Omental fat pad (tissue), 4 donors: ENCODE measurements at places on chromosomes 5 and 9. TPM values are rescaled to one million over a fixed set of nuclear protein-coding genes. Genes with fewer than 3 reads are reported as not detected.

The COL15A1 gene
- total RNA-seq, result 20.7 TPM

The TTC16 gene
- 0.28 TPM for total RNA-seq

The CD274 gene
- 5.1 TPM for total RNA-seq

The CCDC171 gene
- total RNA-seq, result 1.1 TPM

The CTNND2 gene
- total RNA-seq, result 0.36 TPM

The INSL4 gene
- not detected for total RNA-seq

The IFNA8 gene
- not detected for total RNA-seq

The GRPEL2 gene
- total RNA-seq, result 10.9 TPM

- DNase-seq, result peak; percentile 74
These were observed at the start of gene ELAVL2 for GRCh38 chr9:23826120-23826629. ELAVL2 (minus strand) TSS chr9:23826240; CDS start chr9:23762234, 64,006 bp downstream.

- no peak for DNase-seq
These were observed 49.8 kb upstream of the PALM2AKAP2 start for GRCh38 chr9:109730228-109730627.

DNA sequence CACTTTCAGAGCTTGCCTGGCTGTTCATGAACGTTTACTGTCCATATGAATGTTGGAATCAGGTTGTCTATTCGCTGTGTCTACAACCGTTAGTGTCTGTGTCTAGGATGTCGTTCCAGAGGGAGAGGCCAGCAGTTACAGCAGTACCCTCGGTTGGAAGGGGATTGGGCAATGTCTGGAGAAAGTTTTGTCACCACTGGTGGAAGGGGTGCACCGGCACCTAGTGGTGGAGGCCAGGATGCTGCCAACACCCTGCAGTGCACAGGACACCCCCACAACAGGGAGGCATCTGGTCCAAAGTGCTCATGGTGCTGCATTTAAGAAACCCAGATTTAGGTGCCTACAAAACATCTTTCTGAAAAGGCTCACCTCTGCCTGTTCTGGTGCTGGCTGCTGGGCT lies 220.7 kb downstream of the FANCC start:
- no peak for DNase-seq

GRCh38 chr5:137888466-137888862 lies 793 bp upstream of the PKD2L2 start:
- no peak for DNase-seq

GRCh38 chr9:93587284-93587650 lies 10.9 kb downstream of the PHF2 start:
- DNase-seq, result no peak

- no peak for DNase-seq
These were observed 62.4 kb downstream of the PJA2 start for GRCh38 chr5:109347252-109347888.

DNA sequence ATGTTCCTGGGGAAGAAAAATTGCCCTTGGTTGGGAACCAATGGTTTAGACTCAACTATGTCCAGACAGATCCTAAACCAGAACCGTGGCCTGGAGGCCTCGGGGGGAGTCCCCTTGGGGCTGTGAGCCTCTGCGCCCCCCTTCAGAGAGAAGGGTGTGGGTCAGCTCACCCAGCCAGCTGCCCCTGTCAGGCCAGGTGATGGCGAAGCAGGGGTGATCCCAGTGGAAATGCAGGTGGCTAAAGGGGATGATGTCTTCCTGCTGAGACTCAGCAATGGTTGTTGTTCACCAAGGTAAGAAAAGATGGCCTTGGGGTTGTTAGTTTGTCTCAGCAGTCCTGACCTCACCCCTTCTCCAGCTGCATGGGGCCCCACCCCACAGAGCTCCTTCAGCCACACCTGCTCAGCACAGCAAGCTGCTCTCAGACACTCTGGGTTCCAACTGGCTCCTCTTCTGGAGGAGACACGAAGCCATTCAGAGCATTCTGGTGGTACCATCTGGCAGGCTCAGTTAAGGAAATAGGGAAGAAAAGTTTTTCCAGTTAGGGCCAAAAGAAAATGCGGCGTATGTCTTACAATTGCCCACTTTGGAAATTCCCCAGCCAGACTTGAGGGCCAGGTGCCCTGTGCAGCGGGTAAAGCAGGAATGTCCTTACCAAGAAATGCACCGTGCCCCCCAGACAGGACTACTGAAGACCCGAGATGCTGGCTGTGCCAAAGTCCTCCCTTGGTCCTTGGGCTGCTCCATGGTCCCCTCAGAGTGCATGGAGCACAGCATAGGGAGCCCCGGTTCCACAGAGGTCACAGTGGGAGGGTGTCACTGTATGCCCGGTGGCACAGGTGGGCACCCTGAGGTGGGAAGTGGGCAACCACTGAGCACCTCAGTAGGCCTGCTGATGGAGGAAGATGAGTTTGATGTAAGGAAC lies 90.2 kb downstream of the NSUN2 start:
- no peak for DNase-seq

DNA sequence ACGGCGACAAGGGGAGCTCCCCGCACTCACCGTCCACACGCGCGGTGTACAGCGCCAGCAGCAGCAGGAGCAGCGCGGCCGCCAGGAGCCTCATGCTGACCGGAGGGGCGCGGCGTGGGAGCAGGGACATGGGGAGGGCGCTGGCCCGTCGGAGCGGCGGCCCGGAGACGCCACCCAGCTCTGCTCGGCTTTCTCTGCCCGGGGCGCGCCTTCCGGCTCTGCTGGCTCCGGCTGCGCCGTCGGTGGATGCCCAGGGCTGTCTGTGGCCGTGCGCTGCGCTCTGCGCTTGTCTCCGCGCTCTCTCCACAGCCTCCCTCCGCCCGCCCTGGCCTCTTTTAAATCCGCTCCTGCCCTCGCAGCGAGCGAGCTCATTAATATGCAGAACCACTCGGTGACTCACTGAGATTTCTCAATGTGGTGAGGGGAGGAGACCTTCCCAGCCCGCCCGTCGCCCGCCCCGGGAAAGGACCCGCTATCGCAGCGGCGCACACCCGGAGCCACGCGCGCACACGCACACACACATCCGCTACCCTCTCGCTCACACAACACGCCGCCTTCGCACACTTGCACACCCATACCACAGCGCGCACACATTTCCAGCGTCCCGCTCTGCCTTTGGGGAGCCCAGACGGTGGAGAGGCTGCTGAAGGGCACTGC lies at the start of gene CXCL14:
Gene CXCL14 (minus strand): TSS at position 307 of the 657 bp plus-strand sequence. CDS start 213 bp downstream, at position 94.
- no peak for DNase-seq

DNA sequence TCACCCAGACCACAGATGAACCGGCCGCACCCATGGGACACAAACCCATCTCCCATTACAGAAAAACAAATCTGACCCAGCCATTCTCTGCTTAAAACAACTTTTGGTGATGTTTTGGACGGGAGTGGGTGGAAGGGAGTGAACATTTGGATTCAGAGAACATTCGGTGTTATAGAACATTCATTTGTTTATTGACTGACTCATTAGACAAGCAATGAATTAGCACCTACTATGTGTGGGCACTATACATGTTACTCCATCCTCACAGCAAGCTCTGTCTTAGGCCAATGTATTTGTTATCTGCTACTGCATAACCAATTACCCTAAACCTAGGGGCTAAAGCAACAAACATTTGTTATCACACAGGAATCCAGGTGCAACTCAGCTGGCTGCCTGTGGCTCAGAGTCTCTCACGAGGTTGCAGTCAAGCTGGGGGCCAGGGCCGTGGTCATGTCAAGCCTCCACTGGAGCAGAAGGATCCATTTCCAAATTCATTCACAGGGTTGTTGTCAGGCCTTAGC lies 5.1 kb upstream of the ERGIC1 start:
- DNase-seq, result no peak

GRCh38 chr9:93620881-93621820 lies 44.8 kb downstream of the PHF2 start:
- DNase-seq, result no peak

DNA sequence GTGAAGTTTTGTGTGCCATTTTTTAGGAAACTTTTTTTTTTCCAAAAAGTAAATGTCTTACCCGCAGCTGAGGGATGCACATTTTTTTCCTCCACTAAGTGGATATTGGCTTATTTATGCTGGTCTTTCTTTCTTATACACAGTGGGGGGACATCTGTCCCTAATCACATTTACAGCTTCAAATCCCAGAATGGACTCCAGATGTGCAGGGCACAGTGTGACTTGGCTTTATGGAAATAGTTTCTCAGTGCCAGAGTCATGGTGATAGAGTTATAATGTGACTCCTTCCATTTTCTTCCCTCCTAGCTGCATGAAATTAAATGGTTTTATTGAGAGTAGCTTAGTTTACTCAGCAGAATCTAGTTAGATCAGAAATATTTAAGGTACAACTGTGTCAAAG lies 66.5 kb downstream of the SV2C start:
- DNase-seq, result no peak

DNA sequence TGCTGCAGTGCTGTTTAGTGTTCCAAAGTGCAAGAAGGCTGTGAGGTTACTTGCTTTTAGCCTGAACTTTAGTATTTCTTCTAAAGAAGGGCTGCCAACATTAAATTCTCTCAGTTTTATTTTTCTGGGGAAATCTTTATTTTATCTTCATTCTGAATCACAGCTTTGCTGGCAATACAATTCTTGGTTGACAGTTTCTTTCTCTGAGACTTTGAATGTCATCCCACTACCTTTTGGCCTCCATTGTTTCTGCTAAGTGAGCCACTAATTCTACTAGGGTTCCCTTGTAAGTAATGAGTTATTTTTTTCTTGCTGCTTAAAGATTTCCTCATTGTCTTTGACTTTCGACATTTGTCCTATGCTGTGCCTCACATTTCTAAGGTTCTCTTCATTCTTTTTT lies 32.4 kb upstream of the SUSD1 start:
- no peak for DNase-seq

- DNase-seq, result no peak
These were observed 171.3 kb downstream of the ST8SIA4 start for GRCh38 chr5:100731768-100732167.
